CD4-positive, alpha-beta T cell treated with Interleukin-6 at 100 ng/mL for 8 hours (primary cell): ENCODE measurements at places on chromosomes 13 and 19.

GRCh38 chr13:51122868-51123566, 11.9 kb upstream of the C13orf42 start:
- DNase-seq = no peak

- no peak for DNase-seq
These were observed 812.6 kb downstream of the DACH1 start for GRCh38 chr13:71054358-71054757.

DNA sequence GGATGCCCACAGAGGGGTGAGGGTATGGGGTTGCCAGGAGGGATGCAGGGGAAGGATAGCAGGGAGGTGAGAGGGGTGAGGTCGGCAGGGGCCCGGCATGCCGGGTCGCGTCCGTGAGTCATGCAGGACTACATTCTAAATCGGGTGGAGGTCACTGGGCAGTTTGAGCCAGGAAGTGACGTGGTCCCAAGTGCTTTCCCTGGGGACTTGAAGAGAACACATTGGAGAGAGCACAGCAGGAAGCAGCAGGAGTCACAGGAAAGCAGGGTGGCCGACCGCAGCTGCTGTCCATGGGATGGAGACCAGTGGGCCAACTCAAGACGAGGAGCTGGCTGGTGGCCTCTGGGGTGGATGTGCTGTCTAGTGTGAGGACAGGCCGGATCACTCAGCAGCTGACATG, 92.0 kb upstream of the WASF3 start:
- no peak for DNase-seq

DNA sequence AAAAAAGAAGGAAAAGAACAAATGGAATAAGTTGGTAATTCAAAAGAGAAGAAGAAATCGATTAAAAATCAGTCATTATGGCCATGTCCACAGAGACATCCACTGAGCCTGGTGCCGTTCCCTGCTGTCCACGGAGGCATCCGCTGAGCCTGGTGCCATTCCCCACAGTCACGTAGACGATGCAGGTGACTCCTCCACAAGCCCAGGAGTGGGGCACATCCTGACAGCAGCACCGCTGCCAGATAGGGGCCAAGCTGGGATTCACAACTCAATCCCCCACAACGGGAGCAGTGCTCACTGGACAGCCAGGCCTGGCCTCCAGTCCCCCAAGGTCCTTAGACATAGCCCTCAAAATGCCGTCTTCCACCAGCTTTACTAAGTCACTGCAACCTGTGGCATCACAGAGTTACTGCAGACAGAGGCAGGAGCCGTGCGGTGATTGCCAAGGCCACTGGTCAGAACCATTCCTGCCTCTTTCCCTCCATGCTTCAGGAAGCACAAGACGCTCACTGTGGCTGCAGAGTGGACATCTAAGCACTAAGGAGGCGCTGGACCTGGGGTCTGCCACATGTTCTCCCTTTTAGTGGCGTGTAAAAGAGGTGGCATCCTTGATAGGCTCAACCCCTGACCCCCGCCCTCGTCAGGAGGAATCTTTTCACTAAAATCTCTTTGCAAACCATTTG, 131.5 kb upstream of the SPACA7 start:
- no peak for DNase-seq

- no peak for DNase-seq
These were observed 5.8 kb downstream of the CRYL1 start for GRCh38 chr13:20519875-20520274.

GRCh38 chr13:52833296-52833875, 15.1 kb downstream of the PCDH8 start:
- DNase-seq = no peak

- no peak for DNase-seq
These were observed 159.0 kb downstream of the PCCA start for GRCh38 chr13:100247937-100248336.

DNA sequence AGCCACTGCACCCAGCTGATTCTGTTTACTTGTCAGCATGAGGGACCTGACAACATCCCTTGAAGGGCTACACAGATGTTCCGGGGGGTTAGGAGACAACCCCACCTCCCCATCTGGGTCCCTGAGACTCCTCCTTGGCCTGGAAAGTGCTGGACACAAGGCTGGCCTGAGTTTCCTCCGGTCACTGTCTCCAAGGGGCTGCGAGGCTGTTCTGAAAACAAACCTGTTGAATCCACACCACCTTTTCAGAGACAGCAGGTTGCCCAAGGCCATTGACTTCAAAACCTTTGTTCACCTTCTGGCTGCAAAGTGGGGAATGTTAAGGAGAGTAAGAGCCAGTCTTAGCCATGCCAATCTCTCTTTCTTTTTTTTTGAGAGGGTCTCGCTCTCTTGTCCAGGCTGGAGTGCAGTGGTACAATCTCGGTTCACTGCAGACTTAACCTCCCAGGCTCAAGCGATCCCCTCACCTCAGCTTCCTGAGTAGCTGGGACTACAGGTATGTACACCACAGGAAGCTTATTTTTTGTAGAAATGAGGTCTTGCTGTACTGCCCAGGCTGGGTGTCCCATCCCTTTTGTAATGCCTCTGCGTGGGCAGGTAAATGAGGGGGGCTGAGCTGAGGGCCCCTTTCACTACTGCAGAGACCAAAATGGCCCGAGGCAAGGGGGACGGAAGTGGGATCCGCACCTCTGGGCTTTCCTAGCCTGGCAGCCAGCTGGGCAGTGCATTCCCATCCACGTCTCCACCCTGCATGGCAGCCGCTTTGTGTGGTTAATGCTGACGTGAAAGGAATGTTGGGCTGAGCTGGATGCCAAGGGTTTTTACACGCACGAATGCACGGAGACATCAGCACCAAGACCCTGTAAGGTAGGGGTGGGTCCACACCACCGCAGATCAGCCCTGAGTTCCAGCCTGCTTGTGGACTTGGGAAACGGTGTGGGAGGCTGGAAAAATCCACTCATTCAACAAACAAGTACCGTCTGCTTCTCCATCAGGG, 1.9 kb upstream of the ZNF628 start:
- DNase-seq = no peak

GRCh38 chr13:49265822-49266221, 18.1 kb downstream of the CDADC1 start:
- no peak for DNase-seq

DNA sequence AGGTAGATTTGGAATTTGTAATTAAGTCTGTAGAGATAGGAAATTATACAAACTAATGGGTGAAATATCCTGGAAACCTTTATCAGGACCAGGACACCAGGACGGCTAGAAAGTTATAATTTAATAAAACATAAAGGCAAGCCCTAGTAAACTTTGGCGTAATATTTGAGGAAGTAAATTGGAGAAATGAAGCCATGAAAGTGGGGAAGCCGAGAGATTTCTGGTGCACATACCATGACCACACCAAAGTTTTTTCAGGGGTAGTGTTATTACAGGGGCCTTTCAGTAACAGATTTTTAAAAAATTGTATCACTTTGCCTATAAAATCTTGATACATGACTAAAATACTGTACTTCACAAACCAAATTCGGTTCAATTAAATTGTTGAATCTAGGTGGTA, 54.7 kb upstream of the URAD start:
- no peak for DNase-seq

GRCh38 chr19:3969435-3970312, 1.2 kb downstream of the DAPK3 start:
- DNase-seq = no peak

DNA sequence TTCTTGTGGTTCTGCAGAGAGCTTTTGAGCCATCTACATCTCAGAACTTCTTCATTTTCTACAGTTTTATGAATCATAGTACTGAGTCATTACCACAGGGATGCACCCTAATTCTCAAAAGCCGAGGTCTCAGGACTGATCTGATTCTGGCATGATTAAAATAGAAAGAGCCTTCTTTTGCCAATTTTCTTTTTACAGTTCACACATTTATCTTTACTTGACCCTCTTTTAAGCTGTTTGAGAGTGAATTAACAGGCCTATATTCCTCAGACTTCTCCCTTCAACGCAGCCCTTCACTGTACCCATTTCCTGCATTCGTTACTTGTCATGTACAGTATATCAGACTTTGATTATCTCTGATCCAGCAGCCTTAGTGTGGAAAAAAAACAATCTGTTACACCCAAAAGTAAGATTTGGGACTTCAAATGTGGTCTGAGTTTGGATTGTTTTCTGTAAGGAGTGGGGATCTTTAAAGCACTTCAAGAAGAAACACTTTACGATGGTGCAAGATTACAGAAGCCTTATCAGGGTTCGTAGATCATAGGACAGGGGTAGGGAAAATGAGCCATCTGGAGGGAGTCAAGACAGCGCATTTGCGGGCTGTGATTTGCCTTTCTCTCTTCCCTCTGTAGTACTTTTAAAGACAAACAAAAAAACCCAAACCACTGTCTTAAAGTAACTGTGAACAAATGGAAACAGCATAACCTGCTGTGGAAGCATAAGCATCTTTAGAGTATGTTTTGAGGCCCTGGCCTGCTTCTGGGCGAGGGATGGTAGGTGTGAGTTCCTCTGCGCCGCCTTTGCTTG, 15.3 kb upstream of the GPR183 start:
- peak; percentile 53 for DNase-seq

DNA sequence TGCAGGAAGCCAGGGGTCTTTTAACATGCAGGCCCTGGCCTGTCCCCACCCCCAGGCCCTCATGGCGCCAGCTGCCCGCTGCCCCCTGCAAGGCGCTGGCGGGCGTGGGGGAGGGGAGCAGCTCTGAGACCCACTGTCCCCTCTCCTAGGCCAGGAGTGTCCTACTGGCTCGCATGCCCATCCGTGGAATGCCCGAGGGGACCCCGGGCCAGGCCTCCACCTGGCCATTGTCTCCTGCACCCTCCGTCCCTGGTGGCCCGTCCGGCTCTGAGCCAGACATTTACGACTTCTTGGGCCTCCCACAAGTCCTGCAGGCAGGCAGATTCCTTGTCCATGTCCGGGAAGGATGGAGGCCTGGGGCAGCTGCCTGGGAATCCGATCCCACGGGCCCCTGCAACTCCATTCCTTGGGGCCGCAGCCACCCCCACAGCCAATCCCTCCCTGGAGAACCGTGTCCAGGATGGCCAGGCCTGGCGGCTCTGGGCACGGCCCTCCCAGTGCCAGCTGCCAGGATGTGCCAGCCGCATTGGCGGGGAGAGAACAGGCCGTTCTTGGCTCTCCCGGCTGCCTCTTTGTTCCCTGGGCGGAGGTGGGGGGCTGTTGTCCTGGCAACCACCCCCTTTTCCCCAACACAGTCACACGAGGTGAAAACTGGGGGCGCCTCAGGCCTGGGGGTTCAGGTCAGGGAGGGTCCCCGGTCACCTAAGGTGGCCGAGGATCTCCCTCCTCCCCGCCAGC, 10.5 kb upstream of the PLIN3 start:
- no peak for DNase-seq

DNA sequence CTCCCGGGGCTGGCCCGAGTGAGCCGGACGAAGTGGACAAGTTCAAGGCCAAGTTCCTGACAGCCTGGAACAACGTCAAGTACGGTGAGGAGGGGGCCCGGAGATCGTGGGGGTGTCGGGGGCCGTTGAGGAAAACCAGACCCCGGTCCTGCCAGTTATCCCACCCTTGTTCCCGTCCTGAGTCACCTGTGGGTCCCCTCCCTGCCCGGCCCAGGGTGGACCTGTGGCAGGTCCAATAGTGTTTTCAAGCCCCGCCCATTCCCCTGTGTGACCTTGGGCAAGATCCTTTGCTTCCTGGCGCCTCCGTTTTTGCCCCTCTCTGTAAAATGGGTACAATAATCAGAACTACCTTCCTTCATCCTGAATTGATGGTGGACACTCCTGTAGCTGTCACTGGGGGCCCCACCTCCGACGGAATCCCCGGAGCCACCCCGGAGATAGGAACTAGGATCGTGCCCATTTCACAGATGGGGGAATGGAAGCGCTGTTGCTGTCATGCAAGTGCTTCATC, 593 bp downstream of the ATG4D start:
- DNase-seq = no peak

- DNase-seq = no peak
These were observed 23.8 kb upstream of the KLF12 start for GRCh38 chr13:74158028-74158427.

- no peak for DNase-seq
These were observed 5.8 kb downstream of the EIF3K start for GRCh38 chr19:38624822-38625221.

DNA sequence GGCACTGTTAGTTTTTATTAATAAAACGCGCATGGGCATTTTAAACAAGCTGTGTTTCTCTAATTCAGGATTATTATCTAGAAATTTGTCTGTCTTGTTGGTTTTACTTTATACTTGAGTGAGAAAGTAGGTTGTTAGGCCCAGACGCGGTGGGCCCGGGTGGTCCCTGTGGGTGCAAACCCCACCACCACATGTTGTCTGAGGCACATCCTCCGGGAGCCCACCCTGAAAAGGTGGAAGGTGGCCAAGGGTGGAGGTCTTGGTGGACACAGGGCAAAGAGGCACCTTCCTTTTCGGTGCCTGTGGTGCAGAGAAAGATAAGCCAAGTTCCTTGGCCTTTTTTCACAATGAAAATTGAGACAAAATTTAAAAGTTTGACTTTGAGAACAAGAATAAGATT, 16.6 kb downstream of the ATP4B start:
- DNase-seq = no peak

GRCh38 chr19:43641333-43641732, 1.7 kb upstream of the CADM4 start:
- DNase-seq = no peak

- DNase-seq = no peak
These were observed 50.7 kb downstream of the CEBPG start for GRCh38 chr19:33424181-33424580.

- no peak for DNase-seq
These were observed 21.2 kb downstream of the CCNA1 start for GRCh38 chr13:36453516-36453915.

DNA sequence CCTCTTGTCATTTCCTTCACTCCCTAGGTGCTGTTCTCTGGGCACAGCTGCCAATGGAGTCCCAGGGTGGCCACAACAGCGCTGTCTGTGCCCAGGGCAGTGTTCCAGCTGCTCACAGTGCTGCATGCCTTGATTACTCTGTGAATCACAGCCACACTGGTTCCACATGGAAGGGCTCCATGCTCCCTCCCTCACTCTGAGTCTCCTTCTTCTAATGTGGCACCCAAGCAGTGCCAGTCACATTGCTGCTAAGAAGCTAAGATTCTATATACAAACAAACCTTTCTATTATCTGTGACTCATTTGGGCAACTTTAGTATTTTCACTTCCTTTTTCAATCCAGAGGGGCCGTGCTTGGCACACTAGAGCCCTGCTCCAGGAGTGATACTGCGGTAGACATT, 248.7 kb downstream of the TDRD3 start:
- DNase-seq = no peak

DNA sequence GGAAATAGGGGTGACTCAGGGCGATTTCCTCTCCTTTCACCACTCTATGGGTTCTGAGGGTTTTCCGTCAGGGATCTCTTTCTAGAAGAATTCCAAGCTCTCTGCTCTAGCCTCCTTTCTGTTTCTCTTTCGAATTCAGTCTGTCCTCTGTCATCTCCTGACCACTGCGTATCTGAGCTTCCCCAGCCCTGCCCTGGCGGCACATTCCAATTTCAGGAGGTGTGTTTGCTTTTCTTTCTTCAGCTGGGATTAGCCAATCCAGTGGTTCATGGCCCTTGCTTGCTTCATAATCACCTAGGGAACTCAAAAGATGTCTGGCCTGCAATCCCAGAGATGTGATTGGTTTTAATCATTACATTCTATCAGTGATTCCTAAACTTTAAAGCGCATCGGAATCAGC, 9.4 kb downstream of the IFNL2 start:
- no peak for DNase-seq
